ENCODE measurements at places on chromosomes 6 and 20.

DNA sequence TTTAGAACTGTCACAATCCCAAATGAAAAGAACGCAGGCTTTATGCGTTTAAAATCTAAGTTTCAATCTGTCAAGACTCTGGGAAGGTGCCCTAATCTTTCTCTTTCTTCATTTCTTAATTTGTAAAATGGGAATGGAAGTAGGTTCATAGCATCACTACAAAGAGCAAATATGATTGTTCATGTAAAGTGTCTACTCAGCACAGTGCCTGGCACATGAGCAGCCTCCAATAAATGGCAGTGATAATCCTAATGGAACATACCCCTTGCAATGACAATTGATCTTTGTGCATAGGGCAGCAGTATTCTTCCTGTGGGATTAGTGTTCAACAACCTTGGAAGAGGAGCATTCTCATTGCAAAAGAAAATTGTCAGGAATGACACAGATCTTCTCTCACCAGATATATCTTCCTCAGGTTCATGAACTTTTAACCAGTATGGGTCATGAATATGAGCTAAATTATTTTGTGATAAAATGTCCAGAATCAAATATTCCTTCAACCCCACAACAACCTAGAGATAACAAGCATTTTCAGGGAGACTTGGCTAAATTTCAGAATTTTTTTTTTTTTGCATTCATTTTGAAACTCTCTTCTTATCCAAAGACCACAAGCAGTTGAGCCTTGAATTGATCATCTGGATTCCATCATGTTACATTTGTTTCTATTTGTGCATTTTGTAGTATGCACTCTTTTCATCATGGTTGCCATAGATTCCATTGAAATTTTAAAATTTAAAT lies 149.1 kb downstream of the TBX18 start:
- no peak for DNase-seq

DNA sequence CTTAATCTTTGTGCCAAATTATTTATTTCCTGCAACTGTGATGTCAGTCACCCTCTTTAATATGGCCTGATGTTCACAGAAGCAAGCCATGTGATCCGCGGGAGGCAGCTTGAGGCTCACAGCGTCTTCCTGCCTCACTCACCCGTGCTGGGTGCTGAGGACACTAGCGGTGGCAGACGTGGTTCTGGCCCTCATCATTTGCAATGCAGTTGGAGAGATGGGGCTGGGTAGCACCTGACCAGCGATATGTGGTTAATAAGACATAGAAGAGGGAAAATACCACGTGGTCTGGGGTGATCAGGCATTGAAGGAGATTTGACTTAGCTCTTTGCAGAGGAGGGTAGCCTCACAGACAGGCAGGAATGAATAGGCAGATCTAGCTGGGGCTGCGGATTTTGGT lies 264.7 kb downstream of the TMEM242 start:
- DNase-seq: no peak

DNA sequence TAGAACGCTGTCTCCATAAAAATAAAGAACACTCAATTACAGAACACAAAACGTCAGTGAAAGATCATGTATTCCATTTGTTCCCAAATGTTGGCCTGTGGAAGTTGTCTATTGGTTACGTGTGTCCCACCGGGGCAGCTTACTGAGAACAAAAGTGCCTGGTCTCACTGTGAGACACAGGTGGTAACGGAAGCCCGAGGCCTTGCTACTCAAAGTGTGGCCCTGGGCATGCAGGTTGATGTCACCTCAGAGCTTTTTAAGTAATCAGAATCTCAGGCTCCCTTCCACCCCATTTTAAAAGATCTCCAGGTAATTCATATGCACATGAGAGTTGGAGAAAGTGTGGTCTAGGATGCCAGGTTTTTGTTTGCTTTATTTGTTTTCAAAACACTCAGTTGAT lies 422.5 kb upstream of the OPRM1 start:
- no peak for DNase-seq

DNA sequence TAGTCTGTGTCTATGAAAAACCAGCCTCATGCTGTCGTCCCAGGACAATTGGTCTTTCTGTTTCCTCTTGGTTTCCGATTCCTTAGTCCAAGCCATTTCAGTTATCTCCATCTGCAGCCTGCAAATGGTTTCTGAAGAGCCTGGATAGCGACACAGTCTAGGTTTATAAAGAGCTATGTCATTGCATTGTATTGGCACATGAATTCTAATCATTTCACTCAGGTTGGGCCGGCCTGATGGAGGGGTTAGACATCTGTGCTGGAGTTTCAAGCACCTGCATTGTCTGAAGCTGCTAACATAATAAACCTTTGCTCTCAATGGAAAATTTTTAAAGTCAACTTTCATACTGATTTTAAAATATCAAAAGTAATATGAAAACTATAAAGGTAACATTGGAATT lies 232.6 kb upstream of the MAP3K7 start:
- DNase-seq: no peak

GRCh38 chr6:168147205-168147738 lies 68.3 kb upstream of the FRMD1 start:
- no peak for DNase-seq

- DNase-seq: no peak
These were observed 739 bp downstream of the GSS start for GRCh38 chr20:34954904-34955230.

GRCh38 chr6:21386744-21387143 lies 206.8 kb upstream of the SOX4 start:
- no peak for DNase-seq

- no peak for DNase-seq
These were observed 651 bp upstream of the CCND3 start for GRCh38 chr6:41942067-41942851.

GRCh38 chr6:163926642-163927041 lies 512.1 kb downstream of the QKI start:
- DNase-seq: no peak

DNA sequence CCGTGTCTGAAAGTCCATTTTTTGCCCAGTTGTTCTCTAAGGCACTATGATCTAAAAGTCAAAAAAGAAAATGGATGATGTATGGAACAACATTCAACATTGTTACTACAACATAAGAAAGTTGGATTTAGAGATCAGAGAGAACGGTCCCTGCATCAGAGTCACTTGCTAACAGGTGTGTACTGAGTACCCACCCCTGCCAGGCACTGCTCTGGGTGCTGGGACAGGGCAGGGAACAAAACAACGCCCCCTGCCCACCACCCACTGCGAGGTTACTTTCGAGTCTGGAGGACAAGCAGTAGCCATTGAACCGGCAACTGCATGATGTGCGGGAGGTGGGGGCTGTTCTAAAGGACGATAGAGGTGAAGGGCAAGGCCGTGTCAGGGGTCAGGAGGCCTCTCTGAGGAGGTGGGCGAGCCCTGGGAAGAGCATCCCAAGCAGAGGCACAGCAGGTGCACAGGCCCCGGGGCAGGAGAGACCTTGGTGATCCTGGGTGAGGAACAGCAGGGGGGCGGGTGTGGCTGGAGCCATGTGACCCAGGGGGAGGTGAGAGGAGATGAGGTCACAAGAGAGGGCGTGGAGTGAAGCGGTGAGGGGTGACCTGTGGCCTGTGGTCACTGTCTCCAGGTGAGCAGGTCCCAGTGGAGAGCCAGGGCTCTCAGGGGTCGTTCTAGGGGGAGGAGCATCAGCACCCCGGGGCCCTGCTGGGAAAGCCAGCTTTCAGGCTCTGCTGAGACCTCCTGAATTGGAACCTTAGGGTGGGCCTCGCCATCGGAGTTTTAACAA lies 197.5 kb upstream of the SULF2 start:
- no peak for DNase-seq

DNA sequence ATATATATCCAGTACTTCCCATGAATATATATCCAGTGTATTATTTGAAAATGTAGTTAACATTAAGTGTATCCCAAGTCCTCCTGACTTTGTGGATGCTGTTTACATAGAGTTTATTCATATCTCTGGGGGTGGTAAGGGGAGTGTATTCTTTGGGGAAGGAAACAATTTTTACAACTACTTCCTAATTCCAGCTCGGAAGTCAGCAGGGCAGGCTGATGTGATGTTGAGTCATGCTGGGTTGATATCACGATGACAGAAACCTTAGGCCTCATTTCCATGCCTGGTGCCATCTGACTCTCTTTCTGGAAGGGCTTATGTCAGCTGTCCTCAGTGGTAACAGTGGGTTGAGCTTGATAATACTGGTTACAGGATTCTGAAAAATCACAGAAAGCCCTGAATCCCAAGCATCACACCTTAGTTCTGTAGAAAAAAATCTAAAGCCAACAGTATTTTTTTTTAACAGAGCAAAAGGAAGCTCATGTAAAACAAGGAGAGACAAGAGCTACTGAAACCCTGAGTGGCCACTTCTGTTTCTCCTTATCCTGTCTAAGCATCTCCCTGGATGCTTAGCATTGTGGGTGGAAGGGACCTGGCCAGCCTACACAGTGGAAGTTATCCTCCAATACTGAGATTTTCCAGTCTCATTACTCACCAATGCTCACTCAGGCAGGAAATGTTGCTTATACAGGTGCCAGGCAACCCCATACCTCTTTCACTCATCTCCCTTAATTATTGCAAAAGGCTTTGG lies 75.2 kb upstream of the IYD start:
- no peak for DNase-seq

DNA sequence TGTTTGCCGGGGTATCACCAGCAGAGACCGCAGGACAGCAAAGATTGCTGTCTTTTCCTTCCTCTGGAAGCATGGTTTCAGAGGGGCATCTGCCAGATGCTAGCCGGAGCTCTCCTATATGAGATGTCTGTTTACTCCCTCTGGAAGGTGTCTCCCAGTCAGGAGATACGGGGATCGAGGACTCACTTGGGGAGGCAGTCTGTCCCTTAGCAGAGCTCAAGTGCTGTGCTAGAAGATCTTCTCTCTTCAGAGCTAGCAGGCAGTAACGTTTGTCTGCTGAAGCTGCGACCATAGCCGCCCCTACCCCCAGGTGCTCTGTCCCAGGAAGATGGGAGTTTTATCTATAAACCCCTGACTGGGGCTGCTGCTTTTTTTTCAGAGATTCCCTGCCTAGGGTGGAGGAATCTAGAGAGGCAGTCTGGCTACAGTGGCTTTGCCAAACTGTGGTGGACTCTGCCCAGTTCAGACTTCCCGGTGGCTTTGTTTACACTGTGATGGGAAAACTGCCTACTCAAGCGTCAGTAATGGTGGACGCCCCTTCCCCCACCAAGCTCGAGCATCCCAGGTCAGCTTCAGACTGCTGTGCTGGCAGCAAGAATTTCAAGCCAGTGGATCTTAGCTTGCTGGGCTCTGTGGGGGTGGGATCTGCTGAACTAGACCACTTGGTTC lies 133.0 kb upstream of the FLRT3 start:
- DNase-seq: no peak

- no peak for DNase-seq
These were observed 30.0 kb upstream of the IRF4 start for GRCh38 chr6:361411-362132.

- no peak for DNase-seq
These were observed 90.8 kb upstream of the TENT5A start for GRCh38 chr6:81843302-81843701.

DNA sequence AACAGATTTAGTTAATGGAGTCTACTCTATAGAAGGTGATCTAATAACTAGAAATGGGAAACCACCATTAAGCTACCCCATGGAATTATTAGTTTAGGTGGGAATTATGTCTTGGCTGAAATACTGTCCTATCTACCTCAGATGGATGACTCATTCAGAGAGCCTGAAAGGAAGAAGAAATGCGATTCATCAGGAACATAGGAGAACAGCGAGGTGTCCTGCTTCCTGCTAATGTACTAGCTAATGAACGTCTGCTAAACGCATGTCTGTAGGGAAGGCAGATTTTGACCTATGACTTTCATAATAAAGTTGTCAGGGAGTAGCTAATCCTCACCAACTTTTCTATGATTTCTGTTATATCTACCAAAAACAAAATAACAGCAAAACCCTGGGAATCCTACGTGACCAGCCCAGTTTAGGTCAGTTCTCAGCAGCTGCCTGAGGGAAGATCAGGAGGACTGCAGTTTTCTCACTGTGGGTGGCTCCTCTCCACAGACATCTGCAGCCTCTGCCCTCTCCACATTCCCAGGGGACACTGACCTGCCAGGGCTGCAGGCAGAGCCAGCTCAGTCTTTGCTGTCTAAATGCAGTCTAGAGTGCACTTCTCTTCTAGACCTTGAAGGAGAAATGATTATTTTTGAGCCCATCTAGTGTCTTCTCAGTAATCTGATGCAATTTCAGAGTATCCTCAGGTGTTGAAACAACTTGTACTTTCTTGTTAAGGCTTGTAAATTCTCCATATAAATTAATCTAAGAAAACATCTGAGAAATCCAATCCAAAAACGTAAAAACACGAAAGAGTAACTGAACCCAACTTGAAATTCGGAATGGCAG lies 18.1 kb upstream of the SFT2D1 start:
- peak; percentile 9 for DNase-seq

- no peak for DNase-seq
These were observed 148.8 kb upstream of the PROKR2 start for GRCh38 chr20:5465604-5465927.

DNA sequence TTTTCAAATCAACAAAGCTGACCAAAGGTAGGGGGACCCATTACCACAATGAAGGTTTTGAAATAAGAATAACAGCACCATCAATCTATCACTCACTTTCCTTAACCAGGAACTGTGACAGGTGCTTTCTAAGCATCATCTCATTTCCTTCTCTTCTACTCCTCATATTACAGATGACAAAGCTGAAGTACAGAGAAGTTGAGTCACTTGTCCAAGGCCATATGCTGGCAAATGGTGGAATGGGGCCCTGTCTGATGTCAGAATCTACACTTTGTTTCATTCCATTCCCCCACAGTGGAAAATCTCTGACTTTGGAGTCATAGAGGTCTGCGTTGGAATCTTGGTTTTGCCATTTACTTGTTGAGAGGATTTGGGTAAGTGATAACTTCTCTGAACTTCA lies 222.5 kb upstream of the LRFN2 start:
- DNase-seq: no peak

- DNase-seq: no peak
These were observed 29.3 kb downstream of the CDH4 start for GRCh38 chr20:61281286-61281795.

GRCh38 chr20:50438986-50439407 lies 71.2 kb upstream of the PTPN1 start:
- no peak for DNase-seq

Data from fibroblast of the conjunctiva (primary cell).